Spinal cord (tissue), 10 donors: ENCODE measurements at places on chromosomes 5 and 9. TPM values are rescaled to one million over a fixed set of nuclear protein-coding genes. Genes with fewer than 3 reads are reported as not detected.
A peak's percentile ranks its signal among the peaks of the same experiment; 100 is the strongest.

Gene CARTPT
- 5.0 TPM for total RNA-seq

DNA sequence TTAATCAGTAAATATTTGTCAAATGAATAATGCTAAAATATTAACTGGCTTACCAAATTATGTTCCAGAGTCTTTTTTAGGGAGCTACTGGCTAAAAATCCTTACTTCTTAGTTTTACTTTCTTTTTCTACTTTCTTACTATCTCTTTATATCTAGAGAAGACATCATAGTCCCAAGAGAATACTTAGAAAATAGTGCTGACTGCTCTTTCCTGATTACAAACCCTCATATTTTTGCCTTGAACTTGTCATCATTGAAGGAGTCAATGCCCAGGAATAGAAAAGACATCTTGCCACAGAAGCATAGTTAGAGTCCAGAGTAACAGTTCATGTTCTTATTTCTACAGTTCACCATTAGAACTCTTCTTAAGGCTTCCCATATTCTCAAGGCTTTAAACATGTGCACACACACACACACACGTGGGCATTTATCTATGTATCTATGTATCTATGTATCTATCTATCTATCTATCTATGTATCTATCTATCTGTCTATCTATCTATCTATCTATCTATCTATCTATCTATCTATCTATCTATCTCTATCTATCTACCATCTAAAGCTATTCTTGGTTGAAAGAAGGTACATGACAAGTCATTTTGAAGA is 654.3 kb downstream of the ANXA1 start:
- DNase-seq = no peak

DNA sequence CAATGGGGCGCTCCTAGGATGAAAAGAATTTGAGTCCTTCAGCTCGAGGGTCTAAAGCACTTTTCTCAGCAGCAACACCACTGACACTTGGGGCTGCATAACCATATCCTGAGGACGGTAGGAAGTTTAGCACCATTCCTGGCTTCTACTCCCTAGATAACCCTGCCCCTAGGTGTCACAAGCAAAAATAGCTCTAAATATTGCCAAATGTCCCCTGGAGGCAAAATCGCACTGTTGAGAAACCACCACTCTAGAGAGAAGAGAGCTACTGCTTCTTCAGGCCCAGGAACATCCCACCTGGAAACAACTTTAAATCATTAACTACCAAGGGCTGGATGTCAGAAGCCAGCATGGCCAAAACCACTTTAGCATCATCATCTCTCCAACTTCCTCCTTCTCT is 29.8 kb downstream of the MYO10 start:
- DNase-seq = no peak

DNA sequence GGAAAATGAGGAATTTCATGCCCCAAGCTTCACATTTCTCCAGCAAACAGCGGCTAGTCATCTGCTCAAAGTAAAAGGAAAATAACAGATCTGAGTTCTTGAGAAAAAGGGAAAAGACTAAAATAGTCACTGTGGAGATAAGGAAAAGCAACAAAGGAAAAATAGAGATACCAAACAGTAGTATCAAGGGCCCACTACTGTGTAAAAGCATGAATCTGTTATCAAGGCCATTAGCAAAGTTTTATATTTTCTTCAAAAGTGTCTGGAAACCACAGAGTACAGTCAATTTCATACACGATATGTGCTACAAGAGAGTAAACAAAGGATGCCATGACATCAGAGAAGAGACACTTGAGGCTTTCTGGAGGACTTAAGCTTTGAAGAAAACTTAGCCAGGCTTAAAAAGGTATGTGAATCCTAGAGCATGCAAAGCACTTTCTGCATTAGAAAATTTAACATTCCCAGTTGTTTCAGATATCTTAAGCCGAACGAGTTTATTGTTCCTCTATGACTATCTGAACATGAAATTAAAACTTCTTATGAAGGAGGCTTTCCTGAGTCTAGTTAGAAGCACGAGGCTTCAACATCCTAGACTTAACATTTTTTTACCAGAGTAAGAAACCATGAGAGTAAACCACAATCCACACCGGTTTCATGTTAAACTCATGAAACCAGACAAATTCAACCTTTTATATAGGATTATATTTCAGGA is 1.2 kb downstream of the TTC33 start:
- peak; percentile 7 for DNase-seq

DNA sequence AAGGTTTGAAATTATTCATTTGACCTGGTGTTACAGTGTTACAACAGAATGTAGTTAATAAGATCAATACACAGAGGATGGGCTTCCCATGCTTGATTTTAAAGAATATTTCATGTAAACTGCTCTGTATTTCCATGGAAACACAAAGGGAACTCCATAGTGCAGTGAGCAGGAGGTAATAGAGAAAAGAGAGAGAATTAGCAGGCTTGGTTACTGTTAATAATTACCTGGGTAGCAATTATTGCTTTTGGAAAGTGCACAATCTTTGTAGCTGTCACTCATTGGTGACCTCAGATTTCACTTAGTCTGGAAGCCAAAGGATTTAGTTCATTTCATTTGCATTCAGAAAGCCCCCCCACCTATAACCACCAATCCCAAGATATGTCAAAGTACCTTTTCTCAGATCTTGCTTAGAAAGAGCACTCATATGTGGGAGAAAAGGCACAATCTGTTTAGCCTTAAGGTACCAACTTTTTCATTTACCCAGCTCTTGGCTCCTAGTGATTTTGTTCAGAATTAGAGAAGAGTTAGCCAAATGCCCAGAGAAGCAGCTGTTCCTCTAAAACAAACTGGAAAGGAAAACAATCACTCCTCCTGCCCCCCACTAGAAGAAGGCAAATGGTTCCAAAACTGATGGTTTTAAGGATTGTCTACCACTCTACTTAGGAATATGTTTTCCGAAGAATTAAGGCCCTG is 234.5 kb upstream of the SLC24A2 start:
- peak; percentile 70 for DNase-seq

Gene PNPLA7
- total RNA-seq = 0.89 TPM

- no peak for DNase-seq
These were observed 470.6 kb downstream of the CCDC171 start for GRCh38 chr9:16023446-16023845.

DNA sequence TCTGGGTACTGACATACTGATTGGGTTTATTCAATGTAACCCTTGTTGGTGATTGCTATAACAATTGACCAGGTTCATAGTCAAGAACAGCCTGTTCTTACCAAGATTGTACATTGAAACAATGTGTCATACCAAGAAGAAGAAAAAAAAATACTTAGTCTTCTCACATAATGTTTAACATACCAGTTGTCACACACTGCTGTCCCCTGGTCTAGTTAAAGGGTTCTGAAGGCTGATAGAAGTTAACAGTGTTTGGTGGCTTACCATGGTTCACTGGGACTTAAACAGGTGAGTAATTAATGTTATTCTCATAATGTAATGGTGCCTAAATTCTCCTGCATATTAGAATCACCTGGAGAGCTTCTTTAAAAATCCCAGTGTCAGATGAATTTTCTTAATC is 18.5 kb upstream of the CDC42SE2 start:
- DNase-seq = no peak

Gene TMEM38B
- total RNA-seq = 13.8 TPM

Gene ENHO
- 32.7 TPM for total RNA-seq

- DNase-seq = no peak
These were observed 31.9 kb upstream of the MIER3 start for GRCh38 chr5:56983593-56984361.

Gene SLC12A7
- total RNA-seq = 8.7 TPM

DNA sequence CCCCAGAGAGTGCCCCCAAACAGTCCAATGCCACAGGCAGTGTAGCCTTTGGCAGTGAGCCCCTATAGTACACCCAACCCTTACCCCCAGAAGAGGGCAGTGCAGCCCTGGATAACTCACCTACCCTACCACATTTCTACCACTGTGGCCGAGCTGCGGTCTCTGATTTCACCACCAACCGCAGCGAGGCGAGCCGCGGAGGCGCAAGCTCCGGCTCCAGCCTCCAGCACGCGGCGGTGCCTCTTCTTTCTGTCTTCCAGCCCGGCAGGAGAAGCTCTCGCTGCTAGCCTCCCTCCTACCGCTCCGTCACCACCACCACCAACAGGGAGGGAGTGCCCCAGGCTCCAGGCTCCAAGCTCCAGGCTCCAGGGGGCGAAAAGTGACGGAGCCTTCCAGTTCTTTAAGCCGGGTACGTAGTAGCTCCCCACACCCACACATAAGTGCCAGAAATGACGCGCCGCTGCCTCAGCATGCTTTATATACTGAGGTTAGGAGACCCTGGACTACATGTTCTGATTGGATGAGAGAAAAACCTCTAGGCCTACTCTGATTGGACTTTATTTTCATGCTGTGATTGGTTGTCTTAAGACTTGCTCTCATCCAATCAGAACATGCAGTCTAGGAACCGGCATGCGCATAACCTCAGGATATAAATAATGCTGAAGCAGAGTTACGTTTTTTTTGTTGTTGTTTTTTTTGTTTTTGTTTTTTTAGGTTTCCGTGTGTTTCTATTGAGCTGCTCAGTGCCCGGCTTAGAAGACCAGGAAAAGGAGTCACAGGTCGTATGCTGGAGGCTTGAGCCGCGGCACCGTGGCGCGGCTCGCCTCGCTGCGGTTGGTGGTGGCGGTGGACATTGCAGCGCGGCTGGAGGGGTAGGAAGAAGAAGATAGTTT is at the start of gene PCAT7:
Gene PCAT7 (plus strand): TSS at position 645 of the 893 bp plus-strand sequence.
- DNase-seq = no peak

Gene NIPAL4
- total RNA-seq = 1.1 TPM

Gene DOCK2
- 30.4 TPM for total RNA-seq

DNA sequence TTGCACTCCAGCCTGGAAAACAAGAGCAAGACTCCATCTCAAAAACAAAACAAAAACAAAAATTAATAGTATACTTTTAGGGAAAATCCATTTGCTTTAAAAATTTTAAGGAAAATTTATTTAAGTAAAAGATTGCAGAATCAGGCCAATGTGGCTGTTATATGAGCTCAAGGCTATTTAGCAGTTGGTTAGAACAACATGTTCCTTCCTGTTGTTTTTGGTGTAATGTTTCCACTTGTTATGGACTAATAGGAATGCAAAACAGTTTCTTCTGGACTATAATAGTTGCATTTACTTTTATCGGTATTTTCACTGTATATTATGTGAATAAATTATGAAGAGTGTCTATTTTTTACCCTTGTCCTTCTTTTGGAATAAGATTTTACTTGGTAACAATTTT is 3.0 kb upstream of the CDC42SE2 start:
- DNase-seq = no peak

DNA sequence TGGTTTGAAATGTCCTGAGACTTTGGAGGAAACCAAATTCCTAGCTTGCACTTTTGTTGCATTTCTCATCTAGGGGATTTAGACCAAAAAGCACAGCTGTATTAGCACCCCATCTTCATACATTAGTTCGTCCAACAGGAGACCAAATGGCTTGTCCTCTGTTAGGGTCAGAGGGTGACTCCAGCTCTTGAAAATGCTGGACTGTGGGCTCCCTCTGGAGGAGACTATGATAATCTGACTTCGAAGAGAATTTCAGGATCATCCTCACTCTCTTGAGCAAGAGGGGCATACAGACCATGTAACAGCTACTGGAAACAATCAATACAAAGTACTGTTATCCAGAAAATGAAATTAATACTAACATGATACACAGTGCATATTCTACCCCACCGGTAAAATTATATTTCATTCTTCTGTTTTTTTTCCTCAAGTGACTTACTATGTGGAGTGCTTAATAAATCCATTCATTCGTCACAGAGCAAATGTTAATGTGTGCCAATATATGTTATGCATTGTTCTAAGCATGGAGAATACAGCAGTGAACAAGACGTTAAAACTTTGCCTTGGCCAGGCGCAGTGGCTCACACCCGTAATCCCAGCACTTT is 63.7 kb upstream of the PPP2CA start:
- DNase-seq = peak; percentile 43

Gene SAPCD2
- total RNA-seq = 12.6 TPM

DNA sequence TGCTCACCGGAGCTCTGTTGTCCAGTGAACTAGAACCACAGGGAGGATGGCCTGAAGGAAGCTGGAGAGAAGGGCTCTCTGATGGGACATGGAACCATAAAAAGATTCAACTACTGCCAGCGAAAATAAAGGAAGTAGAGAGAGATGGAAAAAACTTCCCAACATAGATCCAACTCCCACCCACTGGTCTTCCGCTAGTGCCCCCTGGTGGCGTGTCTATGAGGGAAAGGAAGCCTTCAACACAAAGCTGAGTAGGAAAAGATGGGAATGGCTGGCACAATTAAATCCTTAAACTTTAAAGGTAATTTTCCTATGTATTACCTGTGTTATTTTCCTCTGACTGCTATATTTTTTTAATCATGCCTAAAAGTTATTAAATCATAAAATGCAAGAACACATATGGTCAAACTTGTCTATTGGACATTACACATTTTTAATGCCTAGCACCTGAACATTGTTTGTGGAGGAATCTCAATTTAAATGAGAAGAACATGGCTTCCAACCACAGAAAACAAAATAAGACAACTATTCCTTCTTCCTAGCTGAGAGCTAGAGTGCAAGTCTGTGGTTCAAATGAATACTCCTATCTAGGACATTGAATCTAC is 51.5 kb downstream of the CEP120 start:
- DNase-seq = peak; percentile 19

DNA sequence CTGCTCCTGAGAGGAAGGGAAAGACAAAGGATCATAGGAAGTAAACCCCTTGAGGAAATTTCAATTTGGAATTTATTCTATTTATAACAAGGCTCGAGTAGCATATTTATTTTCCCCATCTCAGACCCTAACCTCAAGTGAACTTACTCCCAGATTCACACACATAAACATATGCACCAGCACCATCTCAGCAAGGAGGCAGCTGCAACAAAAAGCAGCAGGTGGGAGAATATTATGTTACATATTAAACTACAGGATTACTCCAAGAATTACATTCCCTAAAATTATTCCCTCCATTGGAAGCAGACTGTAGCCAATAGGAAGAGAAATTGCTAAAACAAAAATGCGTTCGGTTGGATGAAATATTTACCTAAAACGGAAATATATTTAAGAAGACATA is 108.4 kb upstream of the PRSS3 start:
- DNase-seq = no peak

DNA sequence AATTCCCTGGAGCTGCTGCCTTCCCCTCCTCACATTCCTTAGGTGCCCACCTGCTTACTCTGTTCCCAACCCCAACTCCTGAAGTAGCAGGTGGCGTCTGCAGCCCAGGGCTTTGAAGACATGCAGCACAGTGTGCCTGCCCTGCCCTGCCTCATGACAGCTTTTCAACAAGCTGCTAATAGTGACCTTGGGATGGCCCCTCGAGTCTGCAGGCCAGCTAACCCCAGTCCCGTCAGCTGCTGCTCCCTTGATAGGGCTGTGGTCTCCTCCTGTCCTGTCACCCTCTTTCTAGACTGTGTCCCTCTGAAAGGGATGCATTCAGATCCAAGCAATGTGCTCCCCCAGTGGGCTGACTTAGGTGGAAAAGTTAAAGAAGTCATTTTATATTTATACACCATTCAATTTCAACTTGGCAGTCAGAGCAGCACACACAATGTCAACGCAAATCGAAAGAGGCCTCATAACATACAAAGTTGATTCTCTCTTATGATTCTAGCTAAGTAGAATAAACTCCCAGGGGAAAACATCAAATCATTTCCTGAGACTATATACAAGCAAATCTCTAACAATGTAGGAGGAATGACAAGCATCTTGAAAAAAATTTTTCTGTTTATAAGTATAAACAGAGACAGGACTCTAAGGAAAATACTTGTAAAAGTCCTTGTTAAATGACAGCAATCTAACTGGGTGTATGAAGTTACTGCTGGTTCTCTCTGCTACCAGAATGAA is 37.9 kb downstream of the ADRB2 start:
- DNase-seq = no peak

Gene IFNA2
- not detected for total RNA-seq
